Trophoblast cell (in vitro differentiated cells and primary cell): ENCODE measurements at places on chromosomes 11 and 22.

GRCh38 chr11:65539744-65540289, 14.9 kb downstream of the SCYL1 start:
- no peak for DNase-seq

DNA sequence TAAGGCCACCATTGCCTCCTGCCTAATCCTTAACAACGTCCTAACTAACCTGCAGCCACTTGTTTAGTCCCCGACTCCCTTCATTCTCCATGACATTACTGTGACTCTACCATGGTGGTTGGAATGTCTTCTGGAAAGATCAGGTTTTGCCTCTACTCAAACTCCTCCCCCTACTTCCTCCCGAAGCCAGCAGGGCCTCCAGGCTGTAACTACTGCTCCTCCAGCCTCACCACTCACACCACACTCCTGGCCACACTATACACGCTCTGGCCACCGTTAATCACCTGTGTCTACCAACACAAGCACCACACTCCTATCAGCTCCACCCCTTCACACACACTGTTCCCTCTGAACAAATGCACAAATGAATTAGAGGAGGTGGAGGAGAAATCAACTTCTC, 69.2 kb downstream of the PACSIN2 start:
- DNase-seq = peak; percentile 61

DNA sequence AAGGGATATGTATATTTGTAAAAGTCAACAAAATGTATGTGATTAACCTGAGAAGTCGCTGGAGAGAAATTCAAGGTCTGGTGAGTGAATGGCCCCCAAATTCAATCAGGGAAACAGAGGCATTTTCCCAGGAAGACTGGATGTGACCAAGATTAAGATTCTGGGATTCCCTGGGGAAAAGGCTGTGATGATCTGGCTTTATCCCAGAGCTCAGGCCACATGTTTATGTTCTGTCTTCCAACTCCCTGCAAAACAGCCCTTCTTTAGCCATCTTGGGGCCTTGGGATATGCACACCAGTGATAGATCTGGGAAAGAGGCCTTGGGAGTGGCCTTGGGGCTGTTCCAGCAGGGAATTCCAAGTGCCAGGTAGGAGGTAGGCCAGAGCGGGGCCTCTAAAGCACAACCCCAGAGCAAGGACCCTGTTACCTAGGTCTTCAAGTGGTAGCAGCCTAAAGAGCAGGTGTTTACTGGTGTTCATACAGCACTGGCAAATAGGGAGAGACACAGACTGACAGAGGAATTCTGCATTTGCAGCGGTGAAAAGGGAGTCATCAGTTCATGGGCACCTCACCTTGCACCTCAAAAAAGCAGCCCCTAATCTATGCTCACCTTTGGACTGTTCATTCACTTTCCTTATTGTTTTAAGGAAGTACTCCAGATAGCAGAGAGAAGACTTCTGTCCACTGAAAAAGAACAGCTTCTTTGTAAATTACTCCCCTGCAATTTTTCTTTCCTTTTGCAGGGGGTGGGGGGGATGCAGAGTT, 312.4 kb downstream of the BUD13 start:
- no peak for DNase-seq

GRCh38 chr11:124801014-124801413, 808 bp upstream of the MSANTD2 start:
- peak; percentile 82 for DNase-seq

GRCh38 chr11:20211691-20212090, 51.4 kb upstream of the DBX1 start:
- no peak for DNase-seq

- DNase-seq = no peak
Observed at GRCh38 chr22:19291218-19291579, 320 bp downstream of the CLTCL1 start.

GRCh38 chr22:23222033-23222792, 41.9 kb downstream of the BCR start:
- no peak for DNase-seq

GRCh38 chr22:46241396-46242007, 8.6 kb downstream of the CDPF1 start:
- DNase-seq = no peak

DNA sequence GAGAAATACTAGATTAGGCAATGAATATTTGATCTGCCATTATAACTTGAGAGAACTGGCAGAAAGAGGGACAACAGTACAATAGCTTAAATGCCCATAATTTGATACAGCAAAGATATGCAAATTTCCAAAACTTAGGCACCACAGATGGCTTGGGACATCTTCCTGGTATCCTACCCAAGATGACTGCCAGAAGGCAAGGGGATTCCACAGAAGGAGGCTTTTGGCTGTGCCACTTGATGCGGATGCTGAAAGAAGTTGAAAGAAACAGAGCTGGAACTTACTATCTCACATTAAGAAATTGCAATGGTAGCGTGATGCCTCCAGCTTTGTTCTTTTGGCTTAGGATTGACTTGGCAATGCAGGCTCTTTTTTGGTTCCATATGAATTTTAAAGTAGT, 216.7 kb downstream of the TTC28 start:
- DNase-seq = no peak

GRCh38 chr22:48282804-48283203, 1520.4 kb downstream of the TBC1D22A start:
- no peak for DNase-seq

DNA sequence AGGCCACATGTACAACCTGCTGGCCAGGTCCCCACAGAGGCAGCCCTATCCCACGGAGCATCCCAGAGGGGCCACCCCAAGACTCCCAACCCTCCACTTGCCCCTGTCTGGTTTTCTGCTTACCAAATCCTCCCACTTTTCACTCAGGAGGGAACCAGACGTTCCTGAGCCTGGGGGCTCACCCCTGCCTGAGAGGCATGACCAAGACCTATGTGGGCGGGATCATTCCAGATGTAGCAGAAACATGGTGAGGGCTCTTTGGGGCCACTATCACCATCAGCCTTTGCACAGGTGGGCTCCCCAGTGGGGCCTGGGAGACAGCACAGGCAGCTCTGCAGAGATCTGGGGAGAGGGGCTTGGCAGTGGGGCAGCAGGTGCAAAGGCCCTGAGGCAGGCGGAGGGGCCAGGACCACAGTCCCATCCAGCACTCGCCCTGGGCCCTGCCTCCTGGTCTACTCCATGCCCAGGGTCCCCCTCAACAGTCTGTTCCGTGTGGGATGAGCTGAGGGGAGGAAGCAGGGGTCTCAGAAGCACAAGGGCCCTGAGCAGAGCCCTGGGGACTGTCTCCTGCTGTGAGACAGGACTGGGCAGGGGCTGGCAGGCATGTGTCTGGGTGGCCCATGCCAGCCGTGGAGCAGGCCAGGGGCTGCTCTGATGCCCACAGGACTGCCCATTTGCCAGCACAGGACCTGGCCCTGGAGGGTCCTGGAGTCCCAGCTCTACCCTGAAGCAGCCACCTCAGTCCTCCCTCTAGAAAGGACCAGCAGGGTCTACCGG, 9.4 kb downstream of the PIM3 start:
- no peak for DNase-seq

DNA sequence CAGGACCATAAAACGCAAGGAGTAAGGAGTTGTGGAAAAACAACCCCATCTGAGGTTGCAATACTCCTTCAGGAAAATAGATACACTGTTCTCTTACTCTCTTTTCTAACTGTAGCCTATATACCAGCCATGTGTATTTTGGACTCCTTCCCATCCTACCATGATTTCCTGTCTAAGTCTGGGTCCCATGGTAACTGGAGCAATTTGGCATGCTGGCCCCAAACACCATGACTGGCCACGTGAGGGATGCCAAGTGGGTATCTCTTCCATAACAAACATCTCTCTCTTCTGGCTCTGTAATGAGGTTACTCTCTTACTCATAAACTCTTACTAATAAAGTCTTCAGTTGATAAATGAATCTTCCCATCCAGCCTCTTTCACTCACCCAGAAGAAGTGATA, 26.5 kb downstream of the ABTB2 start:
- no peak for DNase-seq

DNA sequence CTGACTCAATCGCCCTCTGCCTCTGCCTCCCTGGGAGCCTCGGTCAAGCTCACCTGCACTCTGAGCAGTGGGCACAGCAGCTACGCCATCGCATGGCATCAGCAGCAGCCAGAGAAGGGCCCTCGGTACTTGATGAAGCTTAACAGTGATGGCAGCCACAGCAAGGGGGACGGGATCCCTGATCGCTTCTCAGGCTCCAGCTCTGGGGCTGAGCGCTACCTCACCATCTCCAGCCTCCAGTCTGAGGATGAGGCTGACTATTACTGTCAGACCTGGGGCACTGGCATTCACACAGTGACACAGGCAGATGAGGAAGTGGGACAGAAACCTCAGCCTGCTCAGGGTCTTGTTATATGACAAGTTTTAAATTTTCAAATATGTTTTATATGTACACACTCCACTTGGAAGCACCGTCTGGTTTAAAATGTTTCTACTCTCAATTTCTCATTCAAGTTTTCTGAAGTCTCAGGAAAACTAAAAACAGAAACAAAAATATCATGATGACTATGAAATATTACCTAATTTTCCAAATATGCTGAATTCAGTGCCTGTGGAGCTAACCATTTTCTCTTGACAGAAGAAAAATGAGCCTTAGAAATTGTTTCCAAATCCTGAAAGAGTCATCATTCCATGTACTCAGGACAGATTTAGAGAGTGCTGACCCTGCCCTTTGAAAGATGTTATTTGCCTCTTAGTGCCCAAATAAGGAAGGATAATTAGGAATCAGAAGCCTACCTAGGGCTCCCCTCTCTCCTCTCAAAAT, 48.8 kb upstream of the TOP3B start:
- DNase-seq = peak; percentile 20

GRCh38 chr11:110497231-110497978, 67.7 kb downstream of the FDX1 start:
- DNase-seq = no peak

DNA sequence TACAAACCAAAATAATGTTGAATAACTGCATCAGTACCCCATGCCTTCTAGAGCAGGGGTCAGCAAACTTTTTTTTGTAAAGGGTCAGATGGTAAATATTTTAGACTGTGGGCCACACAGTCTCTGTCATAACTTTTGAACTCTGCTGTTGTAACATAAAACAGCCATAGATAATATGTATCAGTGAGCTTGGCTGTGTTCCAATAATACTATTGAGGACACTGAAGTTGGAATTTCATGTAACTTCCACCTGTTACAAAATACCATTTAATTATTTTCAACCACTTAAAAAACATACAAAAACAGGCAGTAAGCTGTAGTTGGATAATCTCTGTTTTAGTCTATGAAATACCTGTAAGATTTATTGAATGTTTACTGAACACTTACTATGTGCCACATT, 55.2 kb downstream of the PICALM start:
- DNase-seq = no peak

GRCh38 chr22:48299801-48300200, 1527.9 kb downstream of the BRD1 start:
- no peak for DNase-seq

- peak; percentile 53 for DNase-seq
Observed at GRCh38 chr11:119093942-119094815, 7.5 kb downstream of the DPAGT1 start.

- DNase-seq = no peak
Observed at GRCh38 chr11:2268729-2269600, 1.4 kb downstream of the ASCL2 start.

DNA sequence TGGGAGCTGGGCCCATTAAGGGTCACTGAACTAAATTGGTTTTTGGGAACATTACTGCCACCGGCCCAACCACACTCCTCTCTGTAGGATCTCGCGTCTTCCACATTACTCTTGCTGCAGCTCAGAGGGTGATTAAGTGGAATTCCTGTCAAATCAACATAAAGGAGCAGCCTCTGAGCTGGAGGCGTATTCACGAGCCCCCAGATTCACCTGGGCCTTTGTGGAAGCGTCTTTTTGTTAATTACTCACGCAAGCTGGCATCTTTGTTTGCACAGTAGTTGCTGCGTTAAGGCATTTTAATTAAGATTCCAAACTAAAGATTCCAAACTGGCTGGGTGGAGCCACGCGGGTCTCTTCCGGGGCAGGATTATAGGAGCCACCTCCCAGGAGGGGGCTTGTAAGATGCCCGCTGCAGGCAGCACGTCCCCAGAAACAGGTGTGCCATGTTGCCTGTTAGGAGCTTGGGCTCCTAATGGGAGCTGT, 21.5 kb upstream of the RFPL3 start:
- DNase-seq = no peak

GRCh38 chr11:120078397-120078796, 59.5 kb downstream of the TRIM29 start:
- no peak for DNase-seq

GRCh38 chr11:118581057-118581456, 8.8 kb downstream of the ARCN1 start:
- no peak for DNase-seq

DNA sequence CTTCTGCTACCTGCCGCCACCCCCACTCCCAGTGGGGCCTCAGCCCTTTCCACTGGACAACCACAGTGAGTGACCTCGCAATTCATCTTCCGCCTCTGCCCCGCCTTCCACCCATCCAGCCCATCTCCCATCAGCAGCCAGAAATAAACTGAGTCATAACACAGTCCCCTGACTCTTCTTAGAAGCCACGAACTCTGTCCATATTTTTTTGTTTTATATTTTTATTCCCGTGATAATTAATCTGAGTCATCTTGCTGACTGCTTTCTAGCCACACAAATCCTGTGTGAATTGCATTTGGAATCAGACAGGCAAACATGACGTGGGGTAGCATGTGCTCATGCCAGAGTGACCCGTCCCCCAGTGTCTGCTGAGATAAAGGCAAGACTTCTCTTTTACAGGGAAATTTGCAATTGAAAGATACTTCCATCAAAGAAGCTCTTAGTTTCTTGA, 7.0 kb downstream of the FADD start:
- DNase-seq = no peak

- DNase-seq = no peak
Observed at GRCh38 chr22:43753688-43754087, 58.4 kb downstream of the EFCAB6 start.

DNA sequence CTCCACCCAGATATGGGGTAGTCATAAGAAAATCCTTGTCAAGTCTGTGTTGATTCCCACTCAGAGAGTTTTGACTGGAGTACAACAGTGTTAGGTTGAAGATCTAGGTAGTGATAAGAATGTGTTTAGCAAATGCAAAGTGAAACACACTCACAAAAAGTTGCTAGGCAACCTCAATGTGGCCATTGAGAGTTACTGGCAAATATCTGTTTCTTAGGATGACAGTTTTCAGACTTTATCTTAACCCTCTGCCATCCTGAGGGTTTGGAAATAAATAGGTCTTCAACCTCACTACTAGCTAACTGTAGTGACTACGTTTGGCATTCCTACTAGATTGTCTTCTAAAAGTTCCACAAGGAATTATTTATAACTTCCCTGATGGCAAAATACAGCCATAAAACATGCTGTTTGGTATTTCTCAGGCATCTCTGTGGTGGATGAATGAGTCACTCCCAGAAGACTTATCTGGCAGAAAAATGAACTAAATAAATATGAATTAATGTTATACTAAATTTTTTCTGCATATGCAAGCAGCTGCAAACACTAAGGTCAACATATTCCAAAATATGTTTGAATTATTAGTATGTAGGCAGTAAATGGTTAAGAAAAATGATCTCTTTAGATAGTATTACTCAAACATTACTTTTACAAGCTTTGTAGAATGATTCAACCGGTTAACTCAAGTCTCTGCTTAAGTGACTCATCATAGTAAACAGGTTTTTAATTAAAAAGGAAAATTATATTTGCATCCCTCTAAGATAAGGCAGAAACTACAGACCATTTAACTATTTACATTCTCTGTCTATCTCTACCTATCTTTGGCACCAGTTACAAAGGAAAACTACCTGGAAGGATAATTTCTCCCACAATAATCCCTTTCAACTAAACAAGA, 17.1 kb upstream of the SYTL2 start:
- DNase-seq = peak; percentile 21

- DNase-seq = no peak
Observed at GRCh38 chr11:32597921-32598320, 14.3 kb downstream of the EIF3M start.

GRCh38 chr22:27866135-27867084, 52.6 kb downstream of the PITPNB start:
- peak; percentile 80 for DNase-seq
